Dermis microvascular lymphatic vessel endothelial cell (primary cell): ENCODE measurements at places on chromosomes 7 and 10.

DNA sequence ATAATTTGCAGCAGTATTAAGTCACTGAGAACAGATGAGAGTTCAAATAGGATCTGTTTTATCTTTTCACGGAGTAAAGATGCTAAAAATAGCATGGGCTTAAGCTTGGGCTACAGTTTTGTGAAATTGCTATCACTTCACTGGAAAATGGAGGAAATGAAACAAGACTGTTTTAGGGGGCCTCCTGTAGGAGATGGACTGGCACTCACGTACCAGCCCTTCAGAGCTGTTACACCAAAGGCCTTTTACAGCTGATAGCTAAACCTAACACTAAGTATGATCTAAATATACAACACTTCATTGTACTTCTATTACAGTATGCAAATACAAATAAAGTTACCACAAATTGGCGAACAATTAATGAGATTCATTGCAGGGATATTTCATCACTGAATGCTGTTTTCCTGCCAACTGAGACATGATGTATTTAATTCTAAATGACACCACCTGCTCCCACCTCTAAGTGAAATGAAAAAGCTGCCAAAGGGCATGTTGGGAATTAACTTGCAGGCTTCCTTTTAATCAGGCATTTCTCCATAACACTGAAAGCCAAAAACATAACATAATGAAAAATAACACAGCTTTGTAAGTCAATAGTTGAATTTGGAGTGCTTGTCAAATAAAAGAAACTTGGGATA is 304.5 kb upstream of the LRRN3 start:
- no peak for DNase-seq

DNA sequence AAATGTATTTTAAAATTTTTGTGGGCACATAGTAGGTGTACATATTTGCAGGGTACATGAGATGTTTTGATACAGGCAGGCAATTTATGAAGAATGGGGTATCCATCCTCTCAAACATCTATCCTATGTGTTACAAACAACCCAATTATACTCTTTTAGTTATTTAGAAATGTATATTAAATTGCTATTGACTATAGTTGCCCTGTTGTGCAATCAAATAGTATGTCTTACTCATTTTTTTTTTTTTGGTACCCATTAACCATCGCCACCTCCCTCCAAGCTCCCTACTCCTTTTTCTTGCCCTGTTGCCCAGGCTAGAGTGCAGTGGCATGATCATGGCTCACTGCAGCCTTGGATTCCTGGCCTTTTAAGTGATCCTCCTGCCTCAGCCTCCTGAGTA is 128.1 kb downstream of the BAMBI start:
- no peak for DNase-seq

- no peak for DNase-seq
Measured at GRCh38 chr7:101614939-101615302, 14.2 kb downstream of the MYL10 start.

DNA sequence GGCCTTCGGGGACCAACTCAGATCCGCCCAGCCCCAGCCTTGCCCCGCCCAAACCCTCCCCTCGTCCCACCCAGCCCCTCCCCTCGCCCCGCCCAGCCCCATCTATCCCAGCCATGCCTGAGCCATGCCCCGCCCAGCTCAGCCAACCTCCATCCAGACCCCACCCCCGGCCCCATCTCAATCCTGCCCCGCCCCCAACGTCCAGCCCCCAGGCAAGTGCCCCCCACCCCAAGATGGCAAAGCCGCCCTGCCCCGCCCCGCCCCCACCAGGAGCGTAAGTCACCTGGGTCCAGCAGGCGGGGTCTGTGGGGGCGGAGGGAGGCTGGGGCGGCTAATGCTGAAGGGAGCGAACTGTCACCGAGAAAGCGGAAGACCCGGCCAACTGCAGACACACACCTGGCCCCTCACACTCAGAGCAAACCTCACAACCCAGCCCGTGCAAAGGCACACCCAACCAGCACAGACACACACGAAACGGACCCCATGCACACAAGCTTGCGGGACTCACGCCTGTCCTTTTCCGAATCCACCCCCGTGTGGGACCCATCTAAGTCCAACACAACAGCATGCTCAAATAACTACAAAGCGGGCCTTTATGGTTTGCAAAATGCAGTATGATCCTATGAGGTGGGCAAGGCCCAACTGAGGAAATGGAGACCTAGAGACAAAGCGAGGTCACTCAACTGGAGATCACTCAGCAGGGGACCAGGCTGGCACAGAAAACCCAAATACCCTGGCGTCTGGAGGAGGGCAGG is 11.5 kb upstream of the OGA start:
- no peak for DNase-seq

DNA sequence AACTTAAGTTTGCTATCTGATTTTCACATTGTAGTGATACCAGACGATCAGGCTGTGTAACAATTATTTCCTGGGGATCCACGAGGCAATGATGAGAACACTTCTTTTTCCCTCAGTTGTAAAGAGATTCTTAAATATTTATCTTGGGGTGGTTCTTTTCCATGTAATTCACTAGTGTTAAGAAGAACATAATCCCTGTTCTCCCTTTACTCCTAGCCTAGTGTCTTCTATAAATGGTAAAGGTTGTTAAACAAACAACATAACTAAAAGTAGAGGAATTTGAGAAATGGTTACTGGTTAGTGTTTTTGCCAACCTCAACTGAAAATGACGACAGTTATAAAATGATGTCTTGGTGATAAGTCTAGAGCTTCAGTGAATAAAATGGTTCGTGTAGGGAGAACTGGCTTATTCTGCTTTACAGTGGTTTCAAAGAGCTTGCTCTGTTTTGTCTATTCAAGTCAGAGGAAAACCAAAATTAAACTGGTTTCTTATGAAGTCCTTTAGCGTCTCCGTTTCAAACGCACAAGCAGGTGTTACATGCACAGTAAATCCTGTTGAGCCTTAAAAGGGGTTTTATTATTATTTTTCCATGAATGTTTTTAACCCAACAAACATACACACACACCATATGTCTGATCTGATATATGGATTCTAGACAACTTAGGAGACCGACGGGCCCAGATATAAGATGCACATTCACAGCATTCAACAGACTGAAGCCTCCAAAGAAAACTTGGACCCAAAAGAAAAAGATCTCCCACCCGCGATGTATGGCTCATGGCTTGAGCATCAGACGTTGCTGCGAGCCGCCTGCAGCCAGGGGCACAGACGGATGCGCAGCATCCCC is 1.1 kb downstream of the TBX20 start:
- no peak for DNase-seq

- DNase-seq = no peak
Measured at GRCh38 chr10:5070648-5071410, 23.4 kb upstream of the AKR1C3 start.

- DNase-seq = peak; percentile 52
Measured at GRCh38 chr10:72063703-72064391, 24.5 kb downstream of the SPOCK2 start.

DNA sequence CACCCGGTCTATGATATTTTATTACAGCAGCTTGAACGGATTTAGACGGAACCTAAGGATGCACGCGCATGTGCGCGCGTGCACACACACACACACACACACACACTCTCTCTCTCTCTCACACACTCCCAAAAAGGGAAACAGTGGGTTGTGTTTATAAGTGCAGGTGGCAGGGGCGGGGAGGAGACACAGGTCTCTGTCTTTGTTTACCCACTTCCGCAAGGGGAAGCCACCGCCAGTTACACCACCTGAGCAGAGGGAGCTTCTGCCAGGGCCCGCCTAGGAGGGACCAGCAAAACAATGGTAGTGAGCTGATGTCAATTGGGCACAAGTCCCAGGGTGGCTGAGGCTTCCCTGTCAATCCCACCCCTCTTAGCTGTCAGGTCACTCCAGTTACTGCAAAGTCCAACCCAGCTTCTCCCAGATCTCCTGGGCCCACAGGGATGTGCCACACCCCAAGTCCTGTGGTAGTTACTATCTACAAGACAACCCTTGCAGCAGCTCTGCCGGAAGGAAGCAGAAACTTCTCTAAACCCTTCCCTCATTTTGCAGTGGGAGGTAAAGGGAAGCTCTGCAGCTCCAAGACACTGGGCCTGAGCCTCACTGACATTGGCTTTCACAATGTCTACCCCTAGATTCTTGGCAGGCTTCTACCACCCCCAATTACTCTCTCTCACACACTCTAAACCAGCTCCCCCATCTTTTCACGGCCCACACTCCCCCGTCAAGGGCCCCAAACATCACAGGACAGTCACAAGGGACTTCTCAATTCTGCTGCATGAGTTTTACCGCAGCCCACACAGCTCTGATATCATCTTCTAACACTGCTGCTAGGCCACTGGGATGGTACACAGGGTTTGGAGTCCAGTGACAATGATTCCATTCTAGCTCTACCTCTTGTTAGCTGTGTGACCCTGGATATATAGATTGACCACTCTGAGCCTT is 17.6 kb downstream of the ANXA11 start:
- no peak for DNase-seq

DNA sequence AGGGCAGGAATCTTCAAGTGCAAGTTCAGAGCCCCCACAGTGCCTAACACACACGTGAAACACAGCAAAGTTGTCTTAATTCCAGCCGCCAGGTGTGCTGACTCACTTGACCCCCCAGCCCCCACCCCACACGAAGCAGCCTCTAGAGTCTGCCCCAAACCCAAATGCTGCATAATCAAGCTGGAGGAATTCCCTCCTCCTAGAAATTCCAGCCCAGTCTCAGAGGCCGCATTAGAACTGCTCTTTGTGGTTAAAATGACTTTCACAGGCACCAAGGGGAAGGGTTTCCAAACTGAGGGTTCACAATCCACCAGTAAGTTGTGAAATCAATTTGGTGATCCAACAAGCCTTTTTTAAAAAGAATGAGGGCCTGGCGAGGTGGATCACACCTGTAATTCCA is 67.0 kb upstream of the PLXNA4 start:
- no peak for DNase-seq

- no peak for DNase-seq
Measured at GRCh38 chr7:21024485-21024867, 237.8 kb upstream of the SP8 start.

GRCh38 chr7:117061751-117062150 is 108.5 kb downstream of the ST7 start:
- no peak for DNase-seq

- no peak for DNase-seq
Measured at GRCh38 chr7:48481235-48481634, 310.0 kb downstream of the ABCA13 start.
